ENCODE measurements at places on chromosomes 6 and 20.
A peak's percentile ranks its signal among the peaks of the same experiment; 100 is the strongest.

GRCh38 chr20:23258747-23259121 lies 91.9 kb upstream of the NXT1 start:
- DNase-seq = peak; percentile 9

- DNase-seq = no peak
These were observed 145.8 kb downstream of the PLCB4 start for GRCh38 chr20:9214685-9215084.

DNA sequence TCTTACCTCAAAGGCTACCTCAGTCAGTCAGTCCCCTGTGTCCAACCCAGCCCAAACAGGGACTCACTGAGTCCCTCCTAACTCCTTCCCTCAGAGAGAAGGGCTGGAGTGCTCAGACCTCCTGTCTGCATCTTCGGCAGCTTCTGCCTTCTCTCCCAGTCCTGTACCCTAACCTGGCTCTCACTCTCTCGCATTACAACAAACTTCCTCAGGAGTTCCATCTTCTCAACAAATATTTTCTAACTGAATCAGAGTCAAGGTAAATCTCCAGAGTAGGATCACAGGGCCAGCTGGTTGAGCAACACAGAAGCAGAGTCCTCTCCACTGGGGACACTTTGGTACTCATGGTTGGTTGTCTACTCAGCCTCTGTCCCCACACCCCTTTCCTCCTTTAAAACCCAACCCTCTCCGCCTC lies 92.3 kb downstream of the MRPL14 start:
- DNase-seq = no peak

DNA sequence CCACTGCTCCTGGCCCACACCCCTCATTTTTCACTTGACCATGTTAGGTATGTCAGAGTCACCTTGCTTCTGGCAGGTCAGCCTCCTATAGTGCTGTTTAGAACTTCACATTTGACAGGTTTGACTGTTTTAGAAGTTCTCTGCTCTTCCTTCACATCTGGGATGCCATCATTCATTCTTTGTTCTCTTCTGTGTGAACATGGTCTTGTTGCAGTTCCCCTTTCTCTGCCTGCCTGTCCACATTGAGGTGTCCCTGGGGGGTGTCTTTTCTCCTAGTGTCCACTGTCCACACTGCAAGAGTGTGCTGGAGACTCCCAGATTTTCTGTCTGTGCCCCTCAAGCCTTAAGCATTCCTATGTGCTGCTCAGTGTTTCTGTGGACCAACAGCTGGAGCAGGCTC lies 89.5 kb downstream of the JARID2 start:
- no peak for DNase-seq

DNA sequence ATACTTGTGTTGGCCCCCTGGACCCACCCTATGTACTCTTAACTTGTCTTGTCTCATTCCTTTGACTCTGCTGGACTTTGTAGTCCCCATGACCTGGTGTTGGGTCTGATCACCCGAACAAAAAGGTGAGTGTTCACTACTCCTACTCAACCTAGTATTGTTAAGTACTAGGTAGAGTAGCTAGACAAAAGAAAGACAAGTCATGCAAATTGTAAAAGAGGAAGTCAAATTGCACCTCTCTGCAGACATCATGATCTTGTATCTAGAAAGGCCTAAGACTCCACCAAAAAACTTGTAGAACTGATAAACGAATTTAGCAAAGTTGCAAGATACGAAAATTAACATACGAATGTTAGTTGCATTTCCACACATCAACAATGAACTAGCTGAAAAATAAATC lies 35.7 kb upstream of the ZNF391 start:
- no peak for DNase-seq
